Ureter (tissue), 1 donor: ENCODE measurements at places on chromosomes 7 and 10. TPM values are rescaled to one million over a fixed set of nuclear protein-coding genes. Genes with fewer than 3 reads are reported as not detected.

SPDYE2B gene
- total RNA-seq: not detected

UTF1 gene
- not detected for total RNA-seq

MPP7 gene
- 35.8 TPM for total RNA-seq

CACNB2 gene
- 14.3 TPM for total RNA-seq

FKBP14 gene
- total RNA-seq: 22.6 TPM

ZCWPW1 gene
- total RNA-seq: 4.3 TPM

DNA sequence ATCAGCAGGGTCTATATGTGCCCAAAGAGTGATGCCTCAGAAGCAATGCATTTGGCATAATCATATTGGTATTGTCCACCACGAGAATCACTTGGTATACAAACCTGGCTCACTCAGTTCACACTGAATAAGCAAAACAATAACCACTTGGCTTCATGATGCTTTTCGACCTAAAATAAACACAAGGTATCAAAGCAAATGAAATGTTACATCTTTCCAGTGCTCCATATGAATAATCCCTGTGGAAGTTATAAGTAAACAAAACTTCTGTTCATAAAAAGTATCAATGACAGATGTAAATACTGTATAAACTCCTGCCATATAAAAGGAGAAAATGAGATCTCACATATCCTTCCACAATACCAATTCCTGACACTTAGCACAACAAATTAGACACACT is 29.8 kb upstream of the EBLN1 start:
- DNase-seq: no peak

- no peak for DNase-seq
These were observed 57.0 kb downstream of the CALD1 start for GRCh38 chr7:134836447-134836846.

DNA sequence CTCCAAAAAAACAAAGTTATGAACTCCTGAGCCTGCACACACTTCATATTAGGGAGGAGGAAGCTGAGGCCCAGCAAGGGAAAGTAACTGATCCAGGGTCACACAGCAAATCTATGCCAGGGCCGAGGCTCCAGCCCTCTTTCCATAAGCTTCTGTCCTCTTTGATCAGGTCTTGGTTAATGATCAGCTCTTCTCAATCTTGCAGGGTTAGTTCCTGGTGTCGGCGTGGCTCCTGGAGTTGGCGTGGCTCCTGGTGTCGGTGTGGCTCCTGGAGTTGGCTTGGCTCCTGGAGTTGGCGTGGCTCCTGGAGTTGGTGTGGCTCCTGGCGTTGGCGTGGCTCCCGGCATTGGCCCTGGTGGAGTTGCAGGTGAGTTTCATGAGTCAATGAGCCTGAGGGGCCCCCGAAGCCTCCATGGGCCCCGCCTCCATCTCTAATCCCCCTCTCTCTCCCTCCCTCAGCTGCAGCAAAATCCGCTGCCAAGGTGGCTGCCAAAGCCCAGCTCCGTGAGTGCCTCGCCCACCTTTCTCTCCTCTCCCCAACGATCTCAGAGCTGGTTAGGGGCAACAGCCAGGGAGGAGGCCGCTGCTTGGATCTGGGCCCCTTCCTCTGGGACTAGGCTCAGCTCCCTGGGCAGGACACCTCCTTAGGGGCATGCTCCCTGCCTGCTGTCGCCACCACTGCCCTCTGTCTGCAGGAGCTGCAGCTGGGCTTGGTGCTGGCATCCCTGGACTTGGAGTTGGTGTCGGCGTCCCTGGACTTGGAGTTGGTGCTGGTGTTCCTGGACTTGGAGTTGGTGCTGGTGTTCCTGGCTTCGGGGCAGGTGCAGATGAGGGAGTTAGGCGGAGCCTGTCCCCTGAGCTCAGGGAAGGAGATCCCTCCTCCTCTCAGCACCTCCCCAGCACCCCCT is 23.7 kb upstream of the LIMK1 start:
- DNase-seq: peak; percentile 67

DNA sequence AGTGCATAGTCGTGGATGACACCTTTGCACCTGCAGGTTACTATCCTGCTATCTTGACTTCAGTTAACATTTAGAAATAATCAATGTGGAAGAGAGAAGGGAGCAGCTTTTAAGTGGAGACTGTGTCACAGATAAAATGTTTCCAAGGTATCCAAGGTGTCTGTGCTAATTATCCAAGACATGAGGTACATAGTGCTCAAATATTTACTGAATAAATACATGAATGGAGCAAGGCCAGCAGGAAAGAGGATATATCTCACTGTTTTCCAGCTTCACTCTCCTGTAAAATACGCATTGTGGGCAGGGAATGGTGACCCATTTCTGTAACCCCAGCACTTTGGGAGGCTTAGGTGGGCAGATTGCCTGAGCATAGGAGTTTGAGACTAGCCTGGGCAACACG is 552.4 kb downstream of the PHTF2 start:
- DNase-seq: no peak

GRCh38 chr10:52807803-52808202 is 35.2 kb upstream of the MBL2 start:
- DNase-seq: no peak

- DNase-seq: no peak
These were observed 18.9 kb upstream of the UNC5B start for GRCh38 chr10:71193516-71193915.

DNA sequence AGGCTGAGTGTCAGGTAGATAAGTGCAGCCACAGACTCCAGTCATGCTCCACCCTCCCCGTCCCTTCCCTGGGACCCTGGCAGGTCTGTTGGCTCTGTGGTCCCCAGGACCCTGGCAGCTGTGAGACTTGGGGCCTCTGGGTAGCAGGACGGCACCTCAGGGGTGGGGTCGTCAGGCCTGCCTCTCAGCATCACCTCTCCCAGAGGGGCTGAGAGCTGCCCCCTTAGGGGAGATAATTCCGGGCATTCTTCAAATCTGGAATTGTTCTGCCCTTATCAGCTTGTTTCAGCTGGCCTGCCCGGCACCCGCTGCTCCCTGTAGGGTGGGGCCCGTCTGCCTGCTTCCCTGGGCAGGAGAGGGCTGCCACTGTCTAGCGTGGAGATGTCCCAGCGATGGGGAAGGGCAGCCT is 23.3 kb downstream of the PODXL start:
- no peak for DNase-seq

GRCh38 chr10:113993489-113993991 is 50.1 kb upstream of the ADRB1 start:
- no peak for DNase-seq

GRCh38 chr10:4622384-4622783 is 203.6 kb upstream of the AKR1E2 start:
- DNase-seq: no peak

- DNase-seq: no peak
These were observed 2.4 kb upstream of the PPP1R9A start for GRCh38 chr7:94904982-94905381.

- DNase-seq: no peak
These were observed 54.9 kb downstream of the KCNMA1 start for GRCh38 chr10:77582710-77583115.

- DNase-seq: no peak
These were observed 88.1 kb downstream of the VOPP1 start for GRCh38 chr7:55484241-55484640.

- DNase-seq: no peak
These were observed 19.0 kb upstream of the RET start for GRCh38 chr10:43057831-43058340.

GRCh38 chr10:132837905-132838304 is 52.0 kb upstream of the NKX6-2 start:
- DNase-seq: no peak
